ENCODE measurements at places on chromosomes 16 and 17. TPM values are rescaled to one million over a fixed set of nuclear protein-coding genes. Genes with fewer than 3 reads are reported as not detected.

Gene C16orf96
- total RNA-seq = 0.43 TPM

DNA sequence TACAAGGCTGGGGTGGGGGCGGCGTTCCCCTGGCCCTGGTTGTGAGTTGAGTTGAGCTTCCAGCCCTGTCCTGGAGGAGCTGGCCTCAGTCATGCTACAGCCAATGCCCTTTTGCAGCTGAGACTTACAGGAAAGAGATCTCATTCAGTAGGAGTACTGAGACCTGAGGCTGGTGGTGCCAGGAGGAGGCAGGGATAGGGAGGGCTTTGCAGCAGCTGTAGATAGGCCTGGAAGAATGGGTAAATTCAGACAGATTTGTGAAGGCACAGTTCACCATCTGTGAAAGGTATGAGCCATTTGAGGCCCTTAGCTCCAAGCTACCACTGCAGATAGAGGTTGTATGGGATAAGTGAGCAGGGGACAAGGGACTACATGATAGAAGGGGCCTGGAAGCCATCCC is 5.6 kb downstream of the STX4 start:
- H3K4me3 ChIP-seq = no peak overlapping the region
- H3K36me3 ChIP-seq = no peaks in the 10 kb centered on the region
- H3K27me3 ChIP-seq = no peaks in the 10 kb centered on the region
- H3K4me1 ChIP-seq = no peaks in the 10 kb centered on the region
- H3K27ac ChIP-seq = no peak overlapping the region

Gene HS3ST3B1
- 6.6 TPM for total RNA-seq

DNA sequence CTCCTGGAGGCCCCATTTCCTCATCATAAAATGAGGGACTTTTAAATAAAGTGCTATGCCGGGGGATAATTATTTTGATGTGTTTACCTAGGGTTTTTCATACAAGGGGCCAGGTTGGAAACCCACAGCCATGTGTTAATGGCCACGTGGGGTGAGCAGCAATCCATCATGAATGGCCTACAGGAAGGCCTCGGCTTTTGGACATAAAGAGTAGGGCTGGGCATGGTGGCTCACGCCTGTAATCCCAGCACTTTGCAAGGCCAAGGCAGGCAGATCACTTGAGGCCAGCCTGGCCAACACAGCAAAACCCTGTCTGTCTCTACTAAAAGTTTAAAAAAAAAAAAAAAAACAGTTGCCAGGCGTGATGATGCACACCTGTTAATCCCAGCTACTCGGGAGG is 40.3 kb downstream of the MEAK7 start:
- H3K4me1 ChIP-seq = peaks cover 9% of the 10 kb centered on the region
- H3K27me3 ChIP-seq = no peaks in the 10 kb centered on the region
- DNase-seq = peak; percentile 45
- H3K36me3 ChIP-seq = peaks cover 34% of the 10 kb centered on the region

- H3K4me1 ChIP-seq = peaks cover 5% of the 10 kb centered on the region
- no peaks in the 10 kb centered on the region for H3K36me3 ChIP-seq
- no peak overlapping the region for H3K4me3 ChIP-seq
Observed at GRCh38 chr16:79618692-79619050, 18.1 kb upstream of the MAF start.

All from type B pancreatic cell (in vitro differentiated cells).